ENCODE measurements at places on chromosomes 5 and 9. TPM values are rescaled to one million over a fixed set of nuclear protein-coding genes. Genes with fewer than 3 reads are reported as not detected.

DNA sequence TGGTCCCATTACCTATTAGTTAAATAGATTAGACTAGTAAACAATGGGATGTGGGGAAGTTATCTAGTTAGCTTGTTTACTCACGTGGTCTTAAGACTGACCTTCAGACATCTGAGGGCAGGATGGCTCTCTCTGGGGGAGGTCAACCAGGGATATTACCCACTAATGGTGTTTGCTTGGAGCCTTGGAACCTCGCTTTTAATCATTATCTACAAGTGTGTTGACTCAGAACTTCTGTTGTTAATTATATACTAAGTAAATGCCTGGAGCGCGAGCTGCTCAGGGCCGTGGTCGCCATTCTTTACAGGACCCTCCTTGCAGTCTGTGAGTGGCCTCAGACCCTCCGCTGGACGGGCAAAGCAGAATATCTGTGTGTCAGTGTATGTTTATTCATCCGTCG lies 48.5 kb upstream of the ZNF354A start:
- no peak for DNase-seq

DNA sequence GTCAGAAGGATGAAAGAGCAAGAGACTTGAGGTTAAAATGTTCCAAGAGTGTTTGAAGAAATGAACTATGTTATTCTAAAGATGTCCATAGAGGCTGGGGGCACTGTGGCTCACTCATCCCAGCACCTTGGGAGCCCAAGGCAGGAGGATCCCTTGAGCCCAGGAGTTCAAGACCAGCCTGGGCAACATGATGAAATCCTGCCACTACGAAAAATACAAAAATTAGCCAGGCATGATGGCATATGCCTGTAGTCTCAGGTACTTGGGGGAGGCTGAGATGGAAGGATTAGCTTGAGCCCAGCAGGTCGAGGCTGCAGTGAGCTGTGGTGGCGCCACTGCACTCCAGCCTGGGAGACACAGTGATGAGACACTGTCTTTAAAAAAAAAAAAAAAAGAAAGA lies 2.7 kb downstream of the AOPEP start:
- no peak for DNase-seq

NME5 gene
- total RNA-seq, result not detected

- no peak for DNase-seq
Observed at GRCh38 chr5:71937921-71938698, 169.2 kb upstream of the MAP1B start.

- peak; percentile 14 for DNase-seq
Observed at GRCh38 chr5:137268646-137269045, 230.5 kb downstream of the SPOCK1 start.

GRCh38 chr5:55072666-55073065 lies 29.8 kb upstream of the GZMA start:
- peak; percentile 2 for DNase-seq

- no peak for DNase-seq
Observed at GRCh38 chr9:36676778-36677485, 104.2 kb downstream of the MELK start.

DNA sequence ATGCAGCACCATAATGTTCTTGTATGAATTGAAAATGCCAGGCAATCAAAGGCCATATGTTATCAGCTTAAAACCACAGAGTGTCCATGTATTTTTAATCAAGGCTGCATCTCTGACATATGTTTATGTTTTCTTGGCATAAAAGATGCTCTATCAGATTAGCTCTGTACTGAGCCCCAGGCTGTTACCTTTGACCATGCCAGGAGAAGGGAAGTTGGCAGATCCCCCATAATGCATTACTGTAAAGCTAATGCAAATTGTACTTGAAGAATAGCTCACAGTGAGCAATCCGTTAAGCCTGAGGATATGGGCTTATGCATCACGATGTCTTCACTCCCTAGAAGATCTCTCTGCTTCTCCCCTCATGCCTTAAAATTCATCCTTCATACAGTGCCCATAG lies 414.4 kb downstream of the BRINP1 start:
- no peak for DNase-seq

- DNase-seq, result peak; percentile 93
Observed at GRCh38 chr5:173324115-173325001, 3.9 kb downstream of the STC2 start.

GRCh38 chr5:157306692-157307471 lies 41.0 kb downstream of the CYFIP2 start:
- DNase-seq, result no peak

DNA sequence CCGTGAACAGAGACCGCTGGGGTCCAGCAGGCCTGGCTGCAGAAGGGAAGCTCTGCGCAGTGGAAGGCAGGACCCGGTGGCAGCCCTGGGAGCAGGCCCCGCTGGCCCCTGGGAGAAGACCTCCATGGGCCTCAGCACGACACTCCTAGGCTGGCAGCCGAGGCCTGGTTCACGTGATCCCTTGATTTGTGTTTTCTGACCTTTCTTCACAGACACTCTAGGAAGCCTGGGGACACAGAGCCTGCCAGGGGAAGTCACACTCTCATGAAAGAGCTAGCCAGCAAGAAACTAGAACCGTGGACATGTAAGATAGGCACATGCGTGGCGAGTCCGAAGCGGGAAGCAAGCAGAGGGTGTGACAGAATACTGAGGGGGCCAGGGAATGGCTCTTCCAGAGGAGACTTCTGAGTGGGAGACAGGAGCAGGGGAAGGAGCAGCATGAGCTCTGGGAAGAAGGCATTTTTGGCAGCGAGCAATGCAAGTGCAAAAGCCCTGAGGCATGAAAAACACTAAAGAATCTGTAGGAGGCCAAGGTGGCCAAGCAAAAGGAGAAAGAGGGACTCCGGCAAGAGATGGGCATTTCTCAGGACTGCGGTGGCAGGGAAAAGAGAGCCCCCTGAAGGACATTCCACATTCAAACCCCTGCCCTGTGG lies 26.6 kb upstream of the IL17B start:
- peak; percentile 48 for DNase-seq

DNA sequence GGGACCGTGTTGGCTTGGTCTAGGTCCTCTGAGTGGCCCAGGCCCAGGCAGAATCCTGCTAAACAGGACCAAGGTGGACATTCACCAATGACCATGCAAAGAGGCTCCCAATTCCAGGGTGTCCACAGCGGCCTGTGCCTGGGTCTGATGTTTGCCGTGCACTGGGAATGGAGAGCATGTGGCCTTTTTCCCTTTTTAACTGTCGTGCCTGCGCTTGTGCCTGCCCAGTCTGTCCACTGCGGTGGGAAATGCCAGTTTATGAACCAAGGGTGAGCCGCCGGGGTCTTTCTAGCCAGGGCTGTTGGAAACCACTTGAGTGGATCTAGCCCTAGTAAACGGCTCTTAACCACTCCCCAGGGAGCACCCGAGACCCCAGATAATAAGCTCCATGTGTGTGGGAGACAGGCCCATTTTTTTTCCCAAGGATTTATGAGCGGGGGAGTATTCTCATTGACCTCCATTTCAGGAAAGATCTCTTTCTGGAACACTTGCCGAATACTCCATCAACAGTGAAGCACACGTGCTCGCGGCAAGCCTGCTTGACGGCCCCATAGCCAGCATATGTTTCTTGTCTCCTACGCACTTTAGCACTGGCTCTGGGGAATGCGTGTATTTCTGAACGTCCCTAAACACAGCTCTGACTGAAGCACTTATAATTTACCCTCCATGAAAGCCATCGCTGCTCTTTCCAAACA lies 93.2 kb upstream of the PHYKPL start:
- DNase-seq, result no peak

PDE6A gene
- total RNA-seq, result not detected

DNA sequence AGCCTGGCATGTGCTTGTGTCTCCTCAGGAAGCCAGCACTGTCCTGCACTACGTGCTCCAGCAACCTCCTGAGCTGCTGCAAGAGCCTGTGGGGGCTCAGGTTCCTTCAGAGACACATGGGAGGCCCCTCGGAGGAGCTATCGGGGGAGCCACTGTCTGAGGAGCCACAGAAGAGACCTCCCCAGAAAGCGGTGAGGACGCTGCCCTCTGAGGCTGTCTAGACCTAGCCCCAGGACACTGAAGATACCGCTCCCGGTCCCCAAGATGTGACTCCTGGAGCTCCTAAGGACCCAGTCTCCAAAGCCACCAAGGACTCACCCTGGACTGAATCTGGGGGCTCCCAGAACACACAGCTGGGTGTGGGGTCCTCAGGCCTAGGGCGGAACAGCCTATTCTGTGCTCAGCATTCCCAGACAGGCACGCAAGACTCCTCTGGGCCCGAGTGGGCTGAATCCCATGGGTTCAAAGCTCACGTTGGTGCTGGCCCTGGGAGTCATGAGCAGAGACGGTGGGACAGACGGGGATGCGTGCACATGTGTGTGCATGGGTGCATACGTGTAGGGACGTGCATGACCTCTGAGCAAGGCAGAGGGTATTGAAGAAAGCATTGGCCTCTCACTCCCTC lies 50.0 kb downstream of the HRH2 start:
- DNase-seq, result no peak

DNA sequence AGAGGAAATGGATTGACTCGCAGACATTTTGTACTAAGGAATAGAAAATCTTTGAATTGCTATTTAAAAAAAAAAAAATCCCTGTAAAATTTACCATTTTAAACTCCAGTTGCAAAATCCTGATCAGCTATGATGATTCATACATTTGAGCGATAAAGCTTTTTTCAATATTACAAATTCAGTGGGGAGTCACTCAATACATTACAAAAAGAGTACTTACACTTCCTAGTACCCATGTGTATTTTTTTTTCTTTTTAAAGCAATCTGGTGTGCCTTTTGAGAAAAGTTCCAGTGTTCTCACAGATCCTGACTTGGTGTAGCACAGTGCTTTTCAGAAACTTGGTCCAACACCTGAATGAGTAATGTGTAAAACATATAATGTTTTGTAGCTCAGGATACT lies 54.3 kb downstream of the PIK3R1 start:
- DNase-seq, result no peak

GRCh38 chr9:93597871-93598646 lies 21.7 kb downstream of the PHF2 start:
- no peak for DNase-seq
